ENCODE measurements at places on chromosomes 12 and 14.

DNA sequence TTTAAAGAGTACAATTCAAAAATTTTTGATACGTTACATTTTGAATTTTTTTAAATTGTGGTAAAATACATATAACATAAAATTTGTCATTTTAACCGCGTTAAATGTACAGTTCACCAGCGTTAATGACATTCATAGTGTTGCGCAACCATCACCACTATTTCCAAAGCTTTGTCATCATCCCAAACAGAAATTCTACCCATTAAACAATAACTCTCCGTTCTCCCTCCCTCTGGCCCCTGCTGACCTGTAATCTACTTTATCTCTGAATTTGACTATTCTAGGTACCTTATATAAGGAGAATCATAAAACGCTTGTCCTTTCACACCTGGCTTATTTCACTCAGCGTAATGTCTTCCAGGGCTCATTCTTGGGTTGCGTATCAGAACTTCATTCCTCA, 69.1 kb upstream of the DYNC1H1 start:
- no peak for DNase-seq

DNA sequence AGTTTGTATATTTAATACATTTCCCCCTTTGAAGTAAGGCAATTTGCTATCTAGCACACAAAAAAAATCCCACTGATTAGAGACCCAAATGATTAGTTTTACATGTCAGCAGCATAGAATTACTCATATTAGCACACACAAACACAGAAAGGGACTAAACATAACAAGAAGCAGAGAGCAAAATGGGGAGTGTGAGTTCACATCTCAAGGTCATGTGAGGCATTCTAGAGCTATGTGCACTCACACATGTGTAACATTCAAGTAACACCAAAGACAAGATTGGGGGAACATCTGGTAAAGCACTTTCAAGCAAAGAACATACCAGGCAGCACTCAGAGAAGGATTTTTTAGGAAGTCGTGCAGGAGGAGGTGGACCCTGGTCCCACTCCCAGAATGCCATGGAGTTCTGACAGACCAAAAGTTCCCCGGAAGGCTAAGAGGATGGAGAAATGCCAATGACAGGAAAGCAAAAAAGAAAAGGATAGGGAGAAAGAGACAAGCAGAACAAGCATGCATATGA, 105.8 kb upstream of the SINHCAF start:
- DNase-seq = no peak

DNA sequence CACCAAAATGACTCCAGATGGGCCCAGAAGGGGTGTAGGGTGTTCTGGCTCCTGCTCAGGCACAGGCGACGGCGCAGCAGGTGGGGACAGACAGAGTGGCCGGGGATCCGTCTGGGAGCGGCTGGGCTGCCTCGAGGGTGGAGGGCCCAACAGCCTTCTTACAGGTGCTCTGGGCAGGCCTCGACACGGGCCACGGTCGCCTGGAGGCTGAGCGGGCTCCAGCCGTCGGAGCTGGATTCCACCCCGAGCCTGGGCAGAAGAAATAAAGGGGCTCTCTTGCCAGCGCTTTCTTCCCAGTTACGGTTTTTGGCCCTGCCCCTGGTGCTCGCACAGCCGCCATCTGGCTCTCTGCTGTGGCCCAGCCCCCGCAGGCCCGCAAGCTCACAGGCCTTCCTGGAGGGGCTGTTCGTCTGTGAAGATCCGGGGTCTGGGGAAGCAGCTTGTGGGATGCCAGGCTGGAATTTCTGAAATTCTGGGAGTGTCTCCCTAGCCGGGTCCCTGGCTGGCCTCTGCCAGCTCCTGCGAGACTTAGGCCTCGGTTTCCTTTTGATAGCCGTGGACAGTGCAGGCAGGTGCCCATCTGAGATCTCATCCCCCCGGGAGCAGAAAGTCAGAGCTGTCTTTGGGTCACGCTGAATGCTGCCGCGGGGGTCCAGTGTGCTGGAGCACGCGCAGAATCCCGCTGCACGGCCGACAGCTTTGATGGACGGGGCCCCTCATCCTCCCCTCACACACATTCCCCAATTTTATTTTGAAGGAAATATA, 122.7 kb downstream of the PAPOLA start:
- DNase-seq = no peak

DNA sequence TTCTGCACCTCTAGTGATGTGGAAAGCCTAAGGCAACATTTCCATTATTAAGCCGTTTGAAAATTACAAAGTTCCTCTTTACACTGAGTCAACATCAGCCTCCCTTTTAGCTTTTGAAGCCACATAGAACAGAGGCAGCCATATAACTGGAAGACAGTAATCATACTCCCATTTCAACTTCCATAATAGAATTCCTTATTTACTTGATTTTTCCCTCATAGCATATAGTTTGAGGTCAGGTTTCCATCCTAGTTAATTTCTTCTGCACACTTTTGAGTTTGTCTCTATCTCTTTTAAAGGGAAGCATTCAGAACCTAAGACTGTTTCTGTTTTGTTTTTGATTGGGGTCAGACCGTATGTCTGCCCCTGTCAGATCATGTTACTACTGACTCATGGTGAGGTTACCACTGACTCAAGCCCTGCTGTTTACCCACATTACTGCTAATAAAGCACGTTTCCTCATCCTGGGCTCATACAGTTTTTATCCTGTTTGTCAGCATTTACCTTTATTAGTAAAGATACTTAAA, 161.0 kb downstream of the SLC38A4 start:
- DNase-seq = no peak

DNA sequence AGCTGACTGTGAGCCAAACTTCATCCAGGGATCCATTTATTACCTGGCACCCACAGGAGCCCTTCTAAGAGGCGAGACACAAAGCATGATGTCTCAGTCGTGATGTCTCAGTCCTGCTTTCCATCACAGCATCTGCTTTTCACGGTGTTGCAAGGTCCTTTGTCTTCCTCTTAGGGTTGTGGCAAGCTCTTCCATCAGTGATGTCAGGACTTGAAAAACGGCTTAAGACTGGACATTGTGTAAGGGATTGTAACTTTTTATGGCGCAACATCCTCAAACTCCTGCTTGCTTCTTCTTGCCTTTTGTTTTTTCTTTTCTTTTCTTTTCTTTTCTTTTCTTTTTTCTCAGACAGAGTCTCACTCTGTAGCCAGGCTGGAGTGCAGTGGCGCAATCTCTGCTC, 586.5 kb upstream of the TMEM132C start:
- no peak for DNase-seq

DNA sequence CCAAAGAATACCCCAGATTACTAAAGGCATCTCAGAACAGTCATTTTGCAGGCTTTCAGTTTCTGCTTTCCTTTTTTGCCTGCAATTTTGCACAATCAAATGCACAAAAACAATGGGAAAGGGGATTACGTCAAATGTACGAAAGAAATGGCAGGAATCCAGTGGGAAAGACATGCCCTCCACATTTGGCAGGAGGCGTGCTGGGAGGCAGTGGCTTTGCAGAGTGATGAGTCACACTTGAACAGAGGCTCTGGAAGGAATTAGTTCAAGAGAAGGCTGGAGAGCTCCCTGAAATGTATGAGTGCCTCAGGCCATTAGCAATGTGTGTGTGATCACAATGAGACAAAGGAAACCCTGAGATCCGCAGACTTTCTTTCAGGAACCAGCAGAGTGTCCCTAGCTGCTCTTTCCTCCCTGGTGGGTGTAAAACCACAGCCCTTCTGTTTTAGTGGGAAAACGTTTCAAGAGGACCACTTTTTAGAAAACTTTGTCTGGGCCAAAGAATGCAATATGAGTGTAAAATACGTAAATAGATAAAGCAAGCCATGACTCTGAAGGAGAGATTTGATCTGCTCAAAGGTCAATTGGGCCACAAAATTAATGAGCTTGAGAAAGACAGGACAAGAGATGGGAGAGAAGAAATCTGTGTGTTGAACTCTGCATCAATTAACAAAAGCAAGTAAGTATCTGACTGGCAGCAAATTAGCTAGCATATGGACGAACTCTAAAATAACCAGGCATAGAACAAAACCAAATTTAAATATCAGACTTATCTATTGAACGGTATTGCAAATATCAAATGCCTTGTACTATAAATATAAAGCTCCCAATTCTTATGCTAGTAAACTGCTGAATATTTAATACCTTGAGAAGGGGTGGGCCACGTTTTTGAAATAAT, 155.4 kb upstream of the PDE3A start:
- DNase-seq = no peak

DNA sequence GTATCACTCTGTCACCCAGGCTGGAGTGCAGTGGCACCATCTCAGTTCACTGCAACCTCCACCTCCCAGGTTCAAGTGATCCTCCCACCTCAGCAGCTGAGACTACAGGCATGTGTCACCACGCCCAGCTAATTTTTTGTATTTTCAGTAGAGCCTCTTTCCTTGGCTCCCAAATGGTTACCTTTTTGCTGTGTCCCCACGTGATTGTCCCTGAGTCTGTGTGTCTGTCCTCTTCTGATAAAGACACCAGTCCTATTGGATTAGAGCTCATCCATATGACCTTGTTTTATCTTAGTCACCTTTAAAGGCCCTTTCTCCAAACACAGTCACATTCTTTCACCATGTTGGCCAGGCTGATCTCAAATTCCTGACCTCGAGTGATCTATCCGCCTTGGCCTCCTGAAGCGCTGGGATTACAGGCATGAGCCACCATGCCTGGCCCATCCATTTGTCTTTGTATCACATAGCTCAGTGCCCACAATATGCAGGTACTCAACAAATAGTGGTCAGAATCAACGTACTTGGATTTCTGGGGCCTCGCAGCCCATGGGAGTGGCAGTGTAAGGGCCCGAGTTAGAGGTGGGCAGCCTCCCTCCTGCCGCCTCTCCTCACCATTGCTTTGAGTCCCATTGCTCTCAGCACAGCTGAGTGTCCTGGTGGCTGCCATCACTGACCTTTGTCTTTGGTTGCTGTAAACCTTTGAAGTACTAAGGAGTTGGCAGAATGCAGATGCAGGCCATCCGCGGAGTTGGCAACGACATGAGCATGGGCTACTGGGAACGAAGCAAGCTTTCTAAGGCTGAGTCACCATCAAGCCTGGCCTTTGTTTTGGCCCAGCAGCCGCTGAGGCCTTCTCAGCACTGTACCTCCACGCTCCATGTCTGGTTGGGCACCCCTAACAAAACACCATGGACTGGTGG, 9.3 kb downstream of the TPCN1 start:
- DNase-seq = no peak

DNA sequence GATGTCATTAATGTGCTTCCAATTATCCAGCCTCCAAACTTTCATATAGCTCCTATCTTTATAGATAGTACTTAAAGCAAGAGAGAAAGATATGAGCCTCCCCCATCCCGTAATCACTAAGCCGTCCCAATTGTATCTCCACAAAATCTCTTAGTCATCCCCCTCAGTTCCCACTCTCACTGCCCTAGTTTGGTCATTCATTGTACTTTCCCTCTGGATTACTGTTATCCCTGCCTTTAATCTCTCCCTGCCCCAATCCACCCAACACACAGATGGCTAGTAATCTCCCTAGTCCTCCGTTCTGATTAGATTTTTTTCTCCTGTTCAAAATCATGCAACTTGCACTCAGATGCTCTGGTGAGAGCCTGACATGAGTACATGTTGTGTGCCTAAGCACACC, 5.4 kb upstream of the BCAT1 start:
- DNase-seq = no peak
